Naive thymus-derived CD4-positive, alpha-beta T cell (primary cell): ENCODE measurements at places on chromosomes 2 and 18.

DNA sequence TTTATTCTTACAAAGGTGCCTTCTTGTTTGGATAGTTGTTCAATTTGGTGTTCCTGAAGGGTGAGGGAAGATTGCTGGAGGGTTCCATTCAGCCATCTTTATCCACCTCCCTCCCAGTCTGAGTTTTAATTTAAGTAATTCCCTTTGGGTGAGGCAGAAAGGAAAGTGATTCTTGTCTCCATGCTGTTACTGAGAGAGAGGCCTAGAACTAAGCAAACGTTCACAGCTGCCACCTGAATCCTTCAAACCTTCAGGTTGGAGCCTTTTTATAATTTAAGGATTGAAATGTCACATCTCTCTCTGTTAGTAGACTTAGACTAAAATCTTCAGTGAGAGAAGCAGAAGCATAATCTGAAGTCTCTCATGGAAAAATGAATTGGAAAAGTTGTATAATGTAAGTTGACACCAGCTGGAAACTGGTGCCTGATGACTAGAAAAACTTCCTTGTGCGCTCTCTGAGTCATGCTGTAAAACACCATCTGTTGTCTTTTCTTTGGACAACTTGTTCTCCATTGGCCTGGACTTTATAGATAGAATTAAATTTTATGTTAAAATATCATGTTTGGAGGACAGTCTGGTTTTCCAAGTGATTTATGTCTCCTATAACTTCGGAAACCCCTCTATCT, 14.6 kb downstream of the STRADB start:
- DNase-seq, result no peak

- DNase-seq, result no peak
Measured at GRCh38 chr2:8588831-8589191, 93.0 kb upstream of the ID2 start.

- no peak for DNase-seq
Measured at GRCh38 chr18:62325806-62326645, 916 bp downstream of the TNFRSF11A start.

DNA sequence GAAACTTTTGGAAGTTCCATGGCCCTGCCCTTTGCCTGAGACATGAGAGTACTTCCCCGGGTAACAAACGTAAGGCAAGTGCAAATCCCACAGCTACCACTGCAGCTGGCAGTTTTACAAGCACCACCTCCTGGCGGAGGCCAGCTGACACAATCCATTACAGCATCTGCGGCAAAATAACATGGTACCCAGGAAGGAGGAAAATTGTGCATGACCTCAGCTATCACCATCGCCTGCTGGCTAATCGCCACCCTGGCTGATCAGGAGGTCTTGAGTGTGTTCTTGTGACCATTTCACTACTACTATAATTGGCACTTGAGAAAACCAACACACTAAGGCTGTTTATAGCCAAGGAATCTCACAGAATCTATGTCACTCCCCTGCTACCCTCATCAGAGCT, 71.7 kb upstream of the SERPINE2 start:
- no peak for DNase-seq
